AG20443 (cell line): ENCODE measurements at places on chromosomes 5 and 9.

- no peak for DNase-seq
Measured at GRCh38 chr5:108720391-108720790, 27.3 kb upstream of the FER start.

DNA sequence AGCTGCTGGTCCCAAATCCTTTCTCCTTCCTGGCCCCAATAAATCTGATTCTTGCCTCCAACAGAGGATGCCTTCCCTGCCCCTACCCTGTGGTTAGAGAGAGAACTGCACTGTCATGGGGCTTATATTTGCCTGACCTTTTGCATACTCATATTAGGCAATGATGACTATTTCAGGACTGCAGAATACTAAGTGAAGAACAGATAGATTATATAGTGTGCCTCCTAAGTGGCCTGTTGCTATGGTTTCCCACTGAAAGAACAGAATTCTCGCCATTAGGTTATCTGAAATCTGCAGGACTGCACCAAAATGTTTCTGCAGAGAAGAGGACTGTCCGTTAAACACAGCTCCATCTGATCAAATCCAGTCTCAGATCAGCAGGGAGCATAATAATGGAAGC, 87.3 kb upstream of the CCNG1 start:
- DNase-seq = no peak

GRCh38 chr9:78685471-78685870, 388.5 kb downstream of the PSAT1 start:
- no peak for DNase-seq

- no peak for DNase-seq
Measured at GRCh38 chr5:126973193-126973592, 57.2 kb downstream of the MARCHF3 start.

DNA sequence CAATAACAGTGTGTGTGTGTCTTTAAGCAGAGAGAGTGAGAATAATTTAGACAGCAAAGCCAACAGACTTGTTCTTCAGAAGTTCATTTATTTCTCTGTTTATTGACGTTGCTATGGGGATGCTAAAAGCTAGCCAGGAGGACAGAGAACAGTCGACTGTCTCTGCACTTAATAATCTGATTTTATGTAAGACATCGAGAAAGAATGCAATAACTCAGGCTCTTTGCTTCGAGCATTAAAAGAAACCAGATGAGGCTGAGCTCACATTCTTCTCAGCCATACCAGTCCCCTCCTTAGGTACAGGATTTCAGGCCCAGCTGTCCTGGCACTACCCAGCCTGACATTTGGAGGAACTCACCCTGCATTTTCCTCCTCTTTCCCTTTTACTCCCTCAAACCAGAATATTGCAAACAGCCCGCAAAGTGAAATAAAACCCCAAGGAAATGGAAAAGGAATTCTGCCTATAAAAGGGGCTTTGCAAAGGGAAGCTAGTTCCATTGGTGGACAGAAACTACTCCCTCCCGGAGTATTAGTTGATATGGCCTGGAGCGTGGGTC, 44.5 kb upstream of the DPYSL3 start:
- peak; percentile 82 for DNase-seq

- peak; percentile 73 for DNase-seq
Measured at GRCh38 chr5:98397081-98397480, 376.4 kb upstream of the RGMB start.

DNA sequence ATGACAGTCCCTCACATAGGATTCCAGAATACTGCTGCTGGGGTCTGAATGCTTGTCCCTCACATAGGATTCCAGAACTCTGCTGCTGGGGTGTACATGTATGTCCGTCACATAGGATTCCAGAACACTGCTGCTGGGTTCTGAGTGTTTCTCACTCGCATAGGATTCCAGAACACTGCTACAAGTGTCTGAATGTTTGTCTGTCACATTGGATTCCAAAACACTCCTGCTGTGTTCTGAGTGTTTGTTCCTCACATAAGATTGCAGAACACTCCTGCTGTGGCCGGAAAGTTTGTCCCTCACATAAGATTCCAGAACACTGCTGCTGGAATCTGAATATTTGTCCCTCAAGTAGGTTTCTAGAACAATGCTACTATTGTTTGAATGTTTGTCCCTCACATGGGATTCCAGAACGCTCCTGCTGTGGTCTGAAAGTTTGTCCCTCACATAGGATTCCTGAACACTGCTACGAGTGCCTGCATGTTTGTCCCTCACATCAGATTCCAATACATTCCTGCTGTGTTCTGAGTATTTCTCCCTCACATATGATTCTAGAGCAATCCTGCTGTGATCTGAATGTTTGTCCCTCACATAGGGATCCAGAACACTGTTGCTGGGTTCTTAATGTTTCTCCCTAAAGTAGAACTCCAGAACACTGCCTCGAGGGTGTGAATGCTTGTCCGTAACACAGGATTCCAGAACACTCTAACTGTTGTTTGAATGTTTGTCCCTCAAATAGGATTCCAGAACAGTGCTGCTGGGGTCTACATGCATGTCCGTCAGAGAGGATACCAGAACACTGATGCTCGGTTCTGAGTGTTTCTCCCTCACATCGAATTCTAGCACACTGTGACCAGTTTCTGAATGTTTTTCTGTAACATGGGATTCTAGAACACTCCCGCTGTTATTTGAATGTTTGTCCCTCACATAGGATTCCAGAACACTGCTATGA, 200.4 kb downstream of the FOXD4L6 start:
- DNase-seq = no peak

DNA sequence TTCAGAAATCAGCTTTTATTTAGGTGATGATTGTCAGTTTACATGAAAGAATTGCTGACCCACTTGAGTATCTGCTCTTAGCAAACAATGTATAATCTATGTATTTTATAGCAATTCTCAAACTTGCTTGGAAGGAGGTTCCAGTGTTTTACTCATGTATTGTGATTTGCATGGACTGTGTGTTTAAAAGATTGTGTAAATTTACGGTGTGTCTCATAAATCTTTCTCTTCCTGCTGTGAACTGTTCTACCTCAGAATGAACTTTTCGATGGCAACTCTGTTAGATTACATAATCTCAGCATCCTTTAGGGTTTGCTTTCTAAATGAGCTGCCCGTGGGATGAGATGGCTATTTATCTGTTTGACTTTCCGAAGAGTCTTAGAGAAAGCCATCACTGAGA, 122.5 kb downstream of the MEF2C start:
- no peak for DNase-seq

DNA sequence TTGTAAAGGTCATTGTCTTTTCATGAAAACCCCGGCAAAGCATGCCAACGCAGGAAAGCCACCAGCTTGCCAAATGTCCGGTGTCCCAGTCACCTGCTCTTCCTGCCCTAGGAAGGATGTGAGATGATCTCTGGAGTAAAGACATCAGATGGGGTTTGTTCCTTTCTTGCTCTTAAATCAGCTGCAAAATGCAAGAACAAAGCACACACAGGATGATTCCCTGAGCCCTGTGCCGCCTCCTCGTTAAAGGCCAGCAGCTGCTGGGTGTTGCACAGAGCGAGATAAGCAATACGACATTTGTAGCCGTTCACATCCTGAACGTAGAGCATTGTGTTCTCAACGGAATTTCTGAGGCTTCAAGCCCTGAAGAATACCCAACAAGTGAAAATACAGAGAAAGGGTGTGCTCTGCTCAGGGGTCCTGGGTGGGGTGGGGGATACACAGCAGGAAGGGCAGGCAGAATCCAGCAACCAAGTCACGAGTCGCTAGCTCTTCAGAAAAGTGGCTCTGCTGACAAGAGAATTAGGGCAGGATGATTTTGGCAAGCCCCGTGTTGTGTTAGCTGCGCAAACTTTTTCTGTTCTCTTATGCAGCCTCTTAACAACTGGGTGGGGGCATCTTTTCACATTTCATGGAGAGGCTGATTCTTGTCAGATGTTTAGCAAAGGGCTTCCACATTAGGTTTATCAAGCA, 229.2 kb upstream of the MAP3K1 start:
- peak; percentile 35 for DNase-seq

- DNase-seq = no peak
Measured at GRCh38 chr9:99172124-99173091, 49.3 kb downstream of the ALG2 start.

DNA sequence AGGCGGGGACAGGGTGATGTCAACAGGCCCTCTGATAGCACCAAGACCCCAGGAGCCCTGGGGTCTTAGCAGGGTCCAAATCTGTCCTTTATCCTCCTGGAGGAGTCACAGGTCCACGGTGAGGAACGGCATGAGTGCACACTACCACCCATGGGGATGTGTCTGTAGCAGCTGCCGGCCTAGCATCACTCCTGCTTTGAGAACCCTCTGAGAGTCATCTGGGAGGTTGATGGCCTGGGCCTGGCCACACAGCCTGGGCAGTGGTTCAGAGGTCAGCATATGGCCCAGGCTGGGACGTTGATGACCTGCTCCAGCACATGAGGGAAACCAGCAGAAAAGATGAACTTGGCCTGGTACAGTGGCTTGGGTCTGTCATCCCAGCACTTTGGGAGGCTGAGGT, 1.8 kb upstream of the GFPT2 start:
- DNase-seq = no peak

DNA sequence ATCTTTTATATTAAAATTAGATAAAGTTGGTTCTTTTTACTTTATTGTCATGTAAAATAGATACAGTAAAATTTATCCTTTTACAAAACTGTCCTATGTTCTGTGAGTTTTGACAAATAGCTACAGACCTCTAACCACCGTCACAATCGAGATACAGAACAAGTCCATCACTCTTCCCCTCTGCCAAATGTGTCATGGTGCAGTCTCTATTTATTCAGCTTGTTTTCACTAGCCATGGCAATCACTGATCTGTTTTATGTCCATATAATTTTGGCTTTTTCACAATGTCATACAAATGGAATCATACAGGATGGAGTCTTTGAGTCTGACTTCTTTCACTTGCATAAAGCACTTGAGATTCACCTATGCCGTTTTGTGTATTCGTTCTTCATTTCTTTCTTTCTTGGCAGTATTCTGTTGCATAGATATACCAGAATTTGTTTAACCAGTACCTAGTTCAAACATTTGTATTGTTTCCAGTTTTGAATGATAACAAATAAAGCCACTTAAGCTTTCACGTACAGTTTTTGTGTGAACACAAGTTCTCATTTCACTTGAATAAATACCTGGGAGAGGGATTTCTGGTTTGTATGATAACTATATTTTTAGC, 273.2 kb upstream of the MPDZ start:
- no peak for DNase-seq

DNA sequence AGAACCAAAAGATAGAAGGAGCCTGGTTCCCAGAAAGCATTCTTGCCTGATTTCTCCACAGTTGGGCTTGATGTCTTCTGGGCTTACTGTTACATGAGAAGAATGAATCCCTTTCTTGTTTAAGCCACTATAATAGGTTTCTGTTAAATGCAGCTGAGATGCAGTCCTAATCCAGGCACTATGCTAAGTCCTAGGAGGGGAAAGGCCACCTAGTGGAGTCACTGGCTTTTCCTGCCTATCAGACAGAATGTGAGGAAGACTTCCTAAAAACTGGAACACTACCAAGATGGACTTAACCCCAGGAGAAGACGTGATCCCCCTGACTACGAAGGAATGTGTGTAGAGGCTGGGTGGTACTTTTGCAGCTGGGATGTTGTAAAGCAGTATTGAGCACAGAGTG, 34.3 kb upstream of the FSD1L start:
- peak; percentile 49 for DNase-seq

DNA sequence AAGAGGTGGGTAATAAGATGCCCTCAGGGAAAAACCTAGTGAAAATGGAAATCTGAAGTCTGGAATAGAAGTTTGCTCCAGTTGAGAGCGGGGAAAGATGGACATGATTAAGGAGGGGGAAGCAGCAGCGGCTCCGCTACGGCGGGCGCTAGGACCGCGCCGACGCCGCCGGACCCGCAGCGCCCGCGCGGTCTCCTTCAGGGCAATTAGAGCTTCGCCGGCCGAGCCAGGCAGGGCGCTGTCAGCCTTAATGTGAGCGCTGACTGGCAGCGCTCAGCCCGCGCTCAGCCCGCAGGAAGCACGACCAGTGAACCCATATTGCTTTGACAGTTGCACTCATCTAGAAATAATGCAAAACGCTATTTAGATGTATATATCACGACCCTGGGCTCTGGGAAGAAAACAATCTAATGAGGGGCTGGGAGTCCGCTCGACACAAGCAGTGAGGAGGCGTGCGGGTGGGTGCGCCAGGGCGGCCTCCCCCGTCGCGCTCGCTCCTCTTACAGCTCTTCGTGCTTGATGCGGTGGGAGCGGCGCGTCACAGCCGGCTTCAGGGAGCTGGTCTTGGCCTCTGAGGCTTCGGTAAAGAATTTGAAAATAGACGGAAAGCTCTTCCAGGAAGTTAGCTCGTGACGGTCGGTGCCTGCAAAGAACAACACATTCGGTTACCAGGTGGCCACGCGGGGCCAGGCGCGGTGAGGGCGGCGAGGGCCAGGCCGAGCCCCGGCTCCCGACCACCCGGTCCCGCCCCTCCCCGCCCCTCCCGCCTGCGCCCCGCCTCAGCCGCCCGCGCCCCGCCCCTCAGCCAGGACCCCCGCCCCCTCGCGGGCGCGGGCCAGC, 37.7 kb downstream of the NR2F1 start:
- peak; percentile 84 for DNase-seq

GRCh38 chr9:81737871-81738507, 48.6 kb upstream of the TLE1 start:
- DNase-seq = peak; percentile 89

DNA sequence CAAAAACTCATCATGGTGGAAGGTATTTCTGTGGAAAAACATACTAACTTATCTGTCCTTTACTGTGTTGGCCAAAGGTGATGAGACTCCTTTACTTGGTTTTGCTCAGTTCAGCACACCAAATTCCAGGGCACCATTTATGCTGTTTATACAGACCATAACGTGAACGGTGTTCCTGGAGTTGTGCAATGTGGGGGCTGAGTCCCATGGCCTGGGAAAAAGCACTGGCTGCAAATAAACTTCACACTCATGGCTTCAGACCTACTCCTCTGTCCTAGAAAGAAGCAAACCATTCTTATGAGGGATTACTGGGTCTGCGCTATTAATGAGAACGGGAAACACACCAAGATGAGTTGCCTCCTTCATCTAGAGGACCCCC, 10.4 kb downstream of the FREM1 start:
- no peak for DNase-seq

DNA sequence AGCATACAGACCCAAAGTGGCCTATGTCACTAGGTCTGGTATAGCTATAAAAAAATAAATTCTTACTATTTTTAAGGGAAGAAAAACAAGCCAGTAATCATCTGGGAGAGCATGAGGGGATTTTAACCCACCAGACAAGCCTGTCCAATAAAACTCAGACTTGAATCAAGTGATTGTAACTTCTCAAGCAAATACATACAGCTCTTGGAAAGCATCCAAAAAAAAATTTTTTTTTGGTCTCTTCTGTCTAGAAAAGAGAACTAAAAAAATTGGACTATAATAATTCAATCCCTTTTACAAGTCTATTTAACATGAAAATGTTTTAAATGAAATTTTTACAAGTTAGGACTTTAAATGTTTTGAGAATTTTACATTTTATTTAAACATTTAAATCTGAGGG, 61.7 kb downstream of the FBXL17 start:
- no peak for DNase-seq

- DNase-seq = peak; percentile 40
Measured at GRCh38 chr5:168408561-168409305, 77.5 kb upstream of the RARS1 start.

DNA sequence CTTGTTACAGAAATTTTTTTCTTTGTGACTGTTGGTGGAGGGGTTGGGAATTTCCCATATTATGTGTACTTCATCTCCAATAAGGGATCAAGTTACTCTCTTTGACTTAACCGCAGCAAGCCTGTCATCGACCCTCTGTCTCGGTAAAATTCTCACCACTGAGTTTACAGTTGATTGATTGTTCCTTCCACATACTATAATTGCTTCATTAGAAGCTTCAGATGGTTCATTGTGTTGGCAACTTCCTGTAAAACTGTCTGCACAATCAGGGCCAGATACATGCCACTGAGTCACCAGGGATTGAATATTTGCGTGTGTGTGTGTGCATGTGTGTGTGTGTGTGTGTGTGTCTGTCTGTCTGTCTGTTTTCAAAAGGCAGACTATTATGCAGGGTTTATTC, 176.6 kb downstream of the ZNF462 start:
- peak; percentile 38 for DNase-seq
